Fibroblast of skin of abdomen (primary cell): ENCODE measurements at places on chromosomes 4 and X.
A peak's percentile ranks its signal among the peaks of the same experiment; 100 is the strongest.

- no peak for DNase-seq
These were observed 2.4 kb downstream of the PCDH7 start for GRCh38 chr4:30722359-30723200.

DNA sequence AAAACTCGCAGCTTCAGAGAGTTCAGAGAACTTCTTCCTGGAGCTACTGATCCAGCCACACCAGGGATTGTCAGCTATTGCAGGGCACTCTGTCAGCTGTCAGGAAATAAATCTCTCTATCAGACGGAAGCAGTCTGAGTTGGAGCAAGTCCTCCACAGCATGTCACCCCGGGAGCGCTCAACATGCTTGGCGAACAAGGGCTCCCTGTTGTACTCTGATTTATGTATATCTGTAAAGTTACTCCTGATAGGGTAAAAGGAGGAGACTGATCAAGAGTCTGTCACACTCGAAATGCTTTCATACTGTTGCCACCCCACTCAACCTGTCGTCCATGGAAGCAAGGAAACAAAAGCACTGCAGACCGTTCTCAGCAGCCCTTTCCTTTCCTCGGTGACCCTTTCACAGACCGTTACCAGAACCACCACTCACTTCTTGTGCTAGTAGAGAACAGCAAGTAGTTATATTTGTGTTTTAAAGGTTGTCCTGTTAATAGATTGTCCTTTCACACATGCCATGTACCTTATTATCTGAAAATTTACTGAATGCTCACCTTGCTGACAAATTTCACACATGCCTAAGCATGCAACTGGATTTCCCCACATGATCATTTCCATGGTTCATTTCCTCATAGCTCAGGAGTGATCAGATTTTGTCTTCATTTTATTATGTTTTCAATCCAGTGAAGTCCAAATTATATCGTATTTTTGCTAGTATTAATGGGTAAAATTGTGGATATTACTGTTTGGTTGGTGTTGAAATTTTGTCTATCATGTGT is 2108.9 kb upstream of the TENM3 start:
- no peak for DNase-seq

DNA sequence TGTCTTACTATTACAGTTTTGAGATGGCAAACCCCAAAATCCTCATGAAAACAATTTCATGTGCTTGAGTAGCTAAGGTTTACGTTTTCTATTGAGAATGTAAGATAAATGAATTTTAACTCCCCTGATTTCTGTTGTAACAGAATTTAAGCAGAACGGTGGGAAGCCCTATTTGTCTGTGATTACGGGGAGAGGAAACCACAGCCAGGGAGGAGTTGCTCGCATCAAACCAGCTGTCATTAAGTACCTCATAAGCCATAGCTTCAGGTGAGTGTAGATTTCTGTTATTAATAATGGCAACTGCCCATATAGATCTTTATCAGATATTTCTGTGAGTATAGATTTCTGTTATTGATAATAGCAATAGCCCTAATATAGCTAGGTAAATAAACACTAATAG is 44.2 kb upstream of the RHOH start:
- DNase-seq, result no peak

DNA sequence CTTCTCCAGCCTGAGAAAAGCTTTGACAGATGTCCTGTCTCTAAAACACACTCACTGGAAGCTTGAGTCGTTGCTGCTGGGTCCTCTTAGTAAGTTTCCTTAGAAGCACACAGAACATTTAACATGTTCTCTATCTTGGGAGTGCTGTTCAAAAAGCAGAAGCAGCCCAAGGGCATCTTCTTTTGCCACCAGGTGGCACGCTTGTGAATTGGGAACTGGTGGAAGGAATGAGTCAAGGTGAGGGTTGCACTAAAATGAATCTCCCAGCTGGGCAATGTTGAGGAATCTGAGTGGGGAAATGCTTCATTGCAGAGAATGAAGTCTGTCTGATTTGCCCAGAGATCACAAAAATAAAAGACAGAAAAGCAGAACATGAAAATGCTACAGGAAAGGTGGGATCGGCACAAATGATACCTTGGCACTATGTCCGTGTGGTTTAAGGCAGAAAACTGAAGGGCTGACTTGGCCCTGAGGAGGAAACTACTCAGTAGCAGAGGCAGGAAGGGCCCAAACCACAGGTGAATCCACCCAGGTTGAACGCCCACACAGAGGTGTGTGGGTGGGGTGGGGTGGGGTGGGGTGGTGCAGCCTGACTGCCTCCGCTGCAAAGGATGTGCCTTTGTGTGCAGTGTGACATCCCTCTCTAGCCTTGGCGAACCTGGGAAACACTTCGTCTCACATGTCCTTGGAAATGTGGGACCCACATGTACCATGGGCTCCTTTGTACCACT is 26.0 kb downstream of the KIT start:
- peak; percentile 20 for DNase-seq

- DNase-seq, result peak; percentile 54
These were observed 70.7 kb upstream of the SLC4A4 start for GRCh38 chr4:71268166-71268565.

DNA sequence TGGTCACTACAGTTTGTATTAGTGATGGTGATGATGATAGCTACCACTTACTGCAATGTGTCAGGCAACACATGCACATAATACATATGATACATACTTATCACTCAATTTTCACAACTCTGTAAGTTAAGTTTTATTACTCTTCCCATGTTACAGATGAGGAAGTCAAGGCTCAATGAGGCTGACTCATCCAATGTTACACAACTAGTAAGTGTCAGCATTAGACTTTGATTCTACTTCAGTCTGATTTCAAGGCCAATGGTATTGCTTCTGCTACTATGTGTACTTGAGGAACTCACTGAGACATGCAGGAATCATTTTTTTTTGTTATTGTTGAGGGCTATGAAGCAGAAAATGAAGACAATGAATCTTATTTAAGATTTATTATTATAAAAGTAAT is 96.4 kb upstream of the TRPC5OS start:
- DNase-seq, result no peak

DNA sequence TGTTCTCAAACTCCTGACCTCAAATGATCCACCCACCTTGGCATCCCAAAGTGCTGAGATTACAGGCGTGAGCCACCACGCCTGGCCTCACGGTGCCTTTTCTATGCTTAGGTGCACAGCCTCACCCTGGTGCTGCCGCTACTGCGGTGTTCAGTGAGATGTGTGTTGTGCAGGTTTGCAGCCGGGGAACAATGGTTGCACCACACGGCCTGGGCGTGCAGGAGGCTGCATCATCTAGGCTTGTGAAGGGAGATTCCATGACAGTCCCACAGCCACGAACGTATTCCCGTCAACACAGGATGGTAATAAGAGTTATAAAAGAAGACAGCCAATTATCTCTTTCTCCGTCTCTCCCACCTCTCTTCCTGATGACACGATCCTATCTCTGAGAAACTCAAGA is 22.0 kb downstream of the CPLX1 start:
- DNase-seq, result no peak

DNA sequence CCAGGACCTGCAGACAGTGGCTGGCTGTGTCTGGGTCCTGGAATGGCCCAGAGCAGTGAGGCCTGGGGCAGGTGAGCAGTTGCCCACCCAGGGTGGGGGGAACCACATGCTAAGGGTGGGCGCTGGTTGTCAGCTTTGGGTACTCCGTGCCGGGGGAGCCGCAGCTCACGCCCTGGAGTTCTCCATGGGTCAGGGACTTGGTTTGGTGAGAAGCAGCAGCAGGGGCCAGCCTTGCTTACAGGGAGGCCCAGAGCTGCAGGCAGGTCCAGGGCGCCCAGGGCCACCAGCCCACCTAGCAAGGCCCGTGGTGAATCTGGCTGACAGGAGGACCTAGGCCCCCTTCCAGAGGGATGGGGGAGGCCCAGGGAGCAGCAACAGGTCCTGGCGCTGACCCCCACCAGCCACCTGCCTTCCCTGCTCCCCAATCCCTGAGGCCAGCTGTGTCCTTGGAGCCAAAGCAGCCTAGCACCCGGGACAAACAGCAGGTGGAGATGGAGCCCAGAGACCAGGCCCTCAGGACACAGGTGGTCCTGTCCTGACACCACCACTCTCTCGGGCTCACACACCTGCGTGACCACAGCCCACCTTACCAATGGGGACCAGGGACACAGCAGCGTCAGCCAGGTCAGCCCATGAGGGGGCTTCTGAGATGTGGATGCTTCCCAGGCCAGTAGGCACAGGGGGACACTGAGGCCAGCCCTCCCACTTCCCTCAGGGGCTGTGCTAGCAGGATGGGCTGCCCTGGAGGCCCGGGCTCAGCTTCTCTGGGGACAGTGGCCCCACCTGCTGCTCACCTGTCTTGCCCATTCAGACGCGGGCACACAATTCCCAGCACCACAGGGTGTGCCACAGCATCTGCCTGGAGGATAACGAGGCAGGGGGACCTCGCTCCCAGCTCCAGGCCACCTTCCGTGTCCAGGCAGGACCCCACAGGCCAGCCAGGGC is 3.5 kb downstream of the MXD4 start:
- DNase-seq, result no peak

DNA sequence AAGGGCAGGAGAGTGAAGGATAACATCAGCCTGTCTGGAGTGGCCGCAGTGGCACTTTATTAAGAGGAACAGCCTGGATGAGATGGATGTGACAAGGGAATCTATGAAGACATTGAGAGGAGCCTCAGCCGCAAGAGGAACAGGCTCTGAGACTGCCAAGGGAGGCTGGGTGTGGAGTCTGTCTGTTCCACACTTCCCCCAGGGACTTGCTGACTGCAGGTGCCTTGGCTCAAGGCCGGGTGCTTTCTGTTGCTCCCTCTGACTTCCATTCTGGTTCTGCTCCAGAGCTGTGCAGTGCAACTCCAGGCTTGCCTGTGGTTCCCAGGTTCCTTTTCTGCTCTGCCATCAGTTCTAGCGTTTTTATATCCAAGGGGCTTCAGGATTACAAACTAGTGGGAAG is 54.6 kb downstream of the FRMPD3 start:
- DNase-seq, result no peak

DNA sequence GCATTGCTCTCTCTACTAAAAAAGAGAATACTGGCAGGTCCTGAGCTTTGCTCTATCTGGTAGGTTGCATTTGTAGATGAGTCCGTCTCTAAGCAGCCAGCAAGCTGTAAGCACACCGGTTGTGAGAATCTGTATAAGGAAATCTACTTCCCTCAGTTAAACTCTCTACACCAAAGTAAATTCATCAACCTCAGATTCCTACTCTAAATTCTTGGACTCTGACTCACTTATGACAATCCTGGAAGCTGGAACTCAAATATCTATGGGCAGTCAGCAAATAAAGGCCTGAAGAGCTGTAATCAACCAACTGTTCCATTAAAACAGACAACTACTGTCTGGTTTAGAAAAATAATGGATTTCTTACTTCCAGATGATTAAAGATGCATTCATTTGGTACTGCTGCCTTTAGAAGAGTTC is 37.9 kb downstream of the FAT1 start:
- peak; percentile 96 for DNase-seq

DNA sequence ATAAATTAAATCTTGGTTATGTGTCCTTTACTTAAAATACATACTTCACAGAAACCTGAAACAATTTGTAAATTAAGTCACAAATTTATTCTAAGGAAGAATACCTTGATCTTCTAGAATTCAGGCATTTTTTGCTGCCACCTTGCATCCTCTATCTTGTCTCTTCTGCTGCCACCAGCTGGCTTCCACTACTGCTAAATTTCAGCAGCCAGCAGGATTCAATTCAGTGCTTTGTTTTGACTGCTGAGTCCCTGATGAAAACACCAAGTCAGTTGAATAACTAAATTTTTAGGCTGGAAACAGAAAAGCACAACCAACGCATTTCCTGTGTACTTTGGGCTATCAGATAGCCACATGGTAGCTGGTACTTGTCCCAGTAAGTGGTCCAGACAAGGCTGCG is 2.4 kb upstream of the MBTPS2 start:
- no peak for DNase-seq

GRCh38 chrX:29237972-29238371 is 650.7 kb downstream of the IL1RAPL1 start:
- DNase-seq, result no peak

DNA sequence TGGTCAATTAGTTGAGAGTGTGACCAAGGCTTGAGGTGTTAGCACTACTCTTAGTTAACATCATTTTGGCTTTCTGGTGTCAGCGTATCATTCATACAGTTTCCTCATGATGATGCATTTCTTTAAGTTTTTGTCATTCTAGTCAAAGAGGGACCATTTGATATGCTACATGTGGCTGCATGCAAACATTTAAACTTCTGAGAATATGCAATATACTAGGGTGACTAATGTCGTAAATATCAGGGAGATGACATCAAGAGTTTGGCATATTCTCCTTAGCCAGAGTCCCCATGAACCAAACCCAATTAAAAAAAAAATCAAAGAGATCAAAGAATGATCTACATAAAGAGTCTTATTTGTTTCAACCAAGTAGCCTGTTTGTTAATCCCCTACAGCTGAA is 537.4 kb upstream of the PCDH7 start:
- DNase-seq, result no peak
